ENCODE measurements at places on chromosomes 4 and X.

GRCh38 chrX:153627675-153628111 lies 19.3 kb upstream of the DUSP9 start:
- DNase-seq = no peak

DNA sequence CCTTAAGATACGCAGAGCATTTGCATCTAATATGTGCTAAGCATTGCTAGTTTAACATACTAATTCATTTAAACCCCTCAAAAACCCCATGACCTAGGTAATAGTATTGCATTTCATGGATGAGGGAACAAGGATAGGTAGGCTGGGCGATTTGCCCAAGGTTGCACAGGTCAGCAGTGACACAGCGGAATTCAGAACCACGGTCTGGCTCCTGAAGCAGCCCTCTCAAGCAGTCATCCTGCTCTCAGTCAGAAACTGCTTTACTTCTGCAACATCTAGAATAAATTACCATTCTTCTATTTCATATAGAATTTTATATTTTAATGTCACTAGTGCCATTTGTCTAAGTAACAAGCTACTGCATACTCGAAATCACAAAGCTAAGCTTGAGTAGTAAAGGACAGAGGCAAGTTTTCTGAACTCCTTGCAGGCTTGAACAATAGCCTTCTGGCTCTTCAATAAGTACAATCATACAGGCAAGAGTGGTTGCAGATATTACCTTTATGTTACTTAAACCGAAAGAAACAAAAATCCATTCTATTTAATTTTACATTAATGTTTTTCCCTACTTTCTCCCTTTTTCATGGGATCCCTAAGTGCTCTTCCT lies 555 bp upstream of the SPP1 start:
- DNase-seq = no peak

- DNase-seq = no peak
Measured at GRCh38 chr4:99413140-99413539, 22.0 kb downstream of the ADH7 start.

DNA sequence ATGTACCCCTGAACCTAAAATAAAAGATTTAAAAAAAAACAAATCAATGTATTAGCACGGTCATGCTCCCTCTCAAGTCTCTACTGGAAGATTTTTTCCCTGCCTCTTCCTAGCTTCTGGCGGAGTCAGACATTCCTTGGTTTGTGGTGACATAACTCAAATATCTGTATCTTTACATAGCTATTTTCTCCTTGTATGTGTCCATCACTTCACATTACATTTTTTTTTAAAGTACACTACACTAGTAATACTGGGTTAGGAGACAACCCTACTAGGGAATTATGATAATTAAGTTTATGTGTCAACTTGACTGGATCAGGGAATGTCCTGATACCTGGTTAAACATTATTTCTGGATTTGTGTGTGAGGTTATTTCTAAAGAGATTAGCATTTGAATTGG lies 1197.9 kb downstream of the TECRL start:
- DNase-seq = peak; percentile 14

GRCh38 chrX:128106630-128107029 lies 54.4 kb upstream of the ACTRT1 start:
- DNase-seq = no peak

DNA sequence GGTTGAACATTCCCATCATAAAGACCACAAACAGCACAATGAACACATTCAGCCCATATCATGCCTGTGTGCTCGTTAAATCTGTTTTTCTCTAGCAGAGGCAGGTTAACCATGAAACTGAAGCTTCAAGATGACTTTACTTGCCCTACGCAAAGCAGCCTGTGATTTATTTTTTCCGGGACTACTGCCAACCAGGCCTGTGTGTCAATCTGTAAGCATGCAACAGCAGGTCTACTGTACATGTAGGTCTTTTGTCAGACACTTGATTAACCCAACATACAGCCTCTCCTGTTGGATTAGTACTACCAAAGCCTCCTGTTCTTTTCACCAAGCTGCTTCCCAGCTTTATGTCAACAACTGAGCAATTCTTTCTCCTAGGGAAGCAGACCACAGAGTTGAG lies 85.5 kb upstream of the ACSL1 start:
- peak; percentile 47 for DNase-seq

GRCh38 chr4:123598331-123598730 lies 201.7 kb downstream of the SPRY1 start:
- DNase-seq = no peak

DNA sequence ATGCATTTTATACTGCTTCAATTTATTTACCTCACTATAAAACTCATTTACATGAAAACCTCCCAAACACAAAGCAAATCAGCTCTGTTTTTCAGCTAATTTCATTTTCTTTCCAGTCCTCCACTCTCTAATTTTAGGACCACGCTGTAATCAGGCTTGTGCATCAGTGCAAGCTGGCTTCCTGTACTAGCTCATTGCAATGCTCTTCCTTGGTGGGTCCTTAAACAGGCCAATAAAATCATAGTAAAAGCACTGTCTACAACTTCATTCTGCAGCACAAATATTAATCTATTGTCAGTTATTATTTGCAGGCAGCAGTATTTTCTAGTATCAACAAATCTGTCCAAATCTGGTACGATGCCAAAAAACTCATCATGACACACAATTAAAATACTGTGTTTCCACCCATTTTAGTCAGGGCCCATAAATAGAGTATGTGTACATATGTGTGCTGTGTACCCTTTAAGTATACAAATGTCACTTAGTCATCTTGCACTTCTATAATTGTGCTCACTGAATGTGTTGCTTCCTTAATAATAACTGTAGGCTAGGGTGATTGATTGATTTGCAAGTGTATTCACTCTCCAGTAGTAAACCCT lies 178.2 kb upstream of the HCCS start:
- DNase-seq = no peak

GRCh38 chr4:78644063-78644691 lies 92.6 kb downstream of the ANXA3 start:
- no peak for DNase-seq

DNA sequence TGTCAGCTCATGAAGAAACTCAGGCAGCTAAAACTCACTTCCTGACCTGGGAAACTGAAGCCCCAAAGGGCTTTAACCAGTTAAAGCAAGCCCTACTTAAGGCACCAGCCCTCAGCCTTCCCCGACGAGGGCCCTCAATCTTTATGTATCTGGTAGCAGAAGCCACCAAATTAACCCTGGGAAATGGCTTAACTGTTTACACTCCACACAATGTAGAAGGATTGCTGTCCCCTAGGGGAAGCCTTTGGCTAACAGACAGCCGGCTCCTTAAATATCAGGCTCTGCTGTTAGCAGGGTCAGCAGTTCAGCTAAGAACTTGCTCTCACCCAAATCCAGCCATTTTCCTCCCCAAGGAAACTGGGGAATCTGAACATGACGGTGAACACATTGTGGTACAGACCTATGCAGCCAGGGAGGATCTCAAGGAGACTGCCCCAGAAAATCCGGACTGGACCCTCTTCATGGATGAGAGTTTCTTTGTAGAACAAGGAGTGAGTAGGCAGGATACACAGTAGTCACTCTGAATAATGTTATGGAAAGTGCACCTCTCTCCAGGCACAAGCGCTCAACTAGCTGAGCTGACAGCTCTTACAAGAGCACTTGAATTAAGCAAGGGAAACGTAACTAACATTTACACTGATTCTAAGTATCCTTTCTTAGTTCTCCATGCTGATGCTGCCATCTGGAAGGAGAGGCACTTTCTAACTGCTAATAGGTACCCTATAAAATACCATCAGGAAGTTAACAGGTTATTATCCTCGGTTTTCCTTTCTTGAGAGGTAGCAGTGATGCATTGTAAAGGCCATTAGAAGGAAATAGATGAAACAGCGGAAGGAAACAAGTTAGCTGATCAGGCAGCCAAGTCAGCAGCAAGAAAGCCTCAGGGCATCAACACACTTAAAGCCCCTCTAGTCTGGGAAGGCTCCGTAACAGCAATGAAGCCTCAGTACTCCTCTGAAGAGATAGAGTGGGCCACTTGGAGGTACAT lies 9.6 kb upstream of the NAF1 start:
- no peak for DNase-seq

DNA sequence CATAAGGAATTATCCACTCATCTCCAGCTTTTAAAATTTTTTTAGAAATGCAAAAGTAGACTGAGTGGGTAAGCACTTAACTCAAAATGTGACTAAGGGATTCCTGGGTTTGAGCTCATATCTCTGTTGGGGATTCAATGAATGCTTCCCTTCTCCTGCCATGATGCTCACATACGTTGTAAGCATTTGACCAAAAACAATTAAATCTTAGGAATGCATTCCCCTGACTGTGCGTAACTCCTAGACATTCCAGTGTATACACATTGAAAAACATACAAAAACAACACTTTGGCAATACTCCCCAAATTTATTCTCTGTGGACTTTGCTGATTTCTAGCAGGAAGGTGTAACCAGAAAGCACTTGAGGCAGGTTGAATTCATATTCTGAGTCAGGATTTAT lies 29.8 kb downstream of the SPANXA2 start:
- no peak for DNase-seq

GRCh38 chrX:133068461-133068860 lies 28.4 kb downstream of the USP26 start:
- DNase-seq = no peak

- no peak for DNase-seq
Measured at GRCh38 chrX:110491846-110492620, 133.4 kb downstream of the RTL9 start.

DNA sequence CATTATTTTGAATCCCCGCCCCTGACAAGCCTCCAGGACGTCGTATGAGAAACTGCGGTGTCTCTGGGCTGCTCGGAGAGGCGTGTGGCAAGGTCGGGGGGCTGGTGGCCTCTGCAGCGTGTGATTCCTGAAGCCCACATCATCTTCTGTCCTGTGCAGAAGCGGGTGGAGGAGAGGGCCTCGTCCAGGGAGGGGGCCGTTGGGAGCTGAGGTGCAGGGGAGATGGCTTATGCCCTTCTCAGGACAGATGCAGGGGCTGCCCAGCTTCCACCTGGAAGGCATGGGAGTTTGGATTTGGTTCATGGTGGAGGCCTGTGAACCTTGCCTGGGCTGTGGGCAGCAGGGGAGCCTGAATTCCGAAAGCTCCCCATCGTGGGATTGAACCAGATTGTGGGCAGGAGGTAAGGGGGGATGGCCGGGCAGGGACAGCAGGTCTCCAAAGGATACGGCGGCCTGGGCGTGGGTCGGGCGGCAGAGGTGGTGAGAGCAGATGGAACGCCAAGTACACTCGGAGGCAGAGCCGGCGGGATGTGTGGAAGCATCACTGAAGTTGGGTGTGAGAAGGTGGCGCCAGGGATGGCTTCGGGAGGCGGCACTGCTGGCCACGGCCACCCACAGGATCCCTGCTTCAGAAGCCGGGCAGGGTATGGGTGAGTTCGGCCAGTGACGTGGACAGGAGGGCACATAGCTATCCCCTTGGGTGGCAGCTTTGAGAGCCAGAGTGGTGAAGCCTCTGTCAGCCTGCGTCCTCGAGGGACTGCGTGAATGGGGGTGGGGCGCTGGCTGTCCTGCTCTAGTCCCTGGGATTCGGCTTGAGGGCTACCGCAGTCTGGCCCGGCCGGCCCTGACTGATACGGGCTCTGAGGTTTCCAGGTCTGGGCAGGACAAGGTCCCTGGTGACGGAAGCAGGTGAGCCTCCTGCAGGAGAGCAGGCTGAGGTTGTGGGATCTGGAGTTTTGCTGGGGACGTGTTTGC lies 76.3 kb upstream of the ADRA2C start:
- DNase-seq = no peak

GRCh38 chr4:39319676-39320075 lies 46.5 kb downstream of the RFC1 start:
- DNase-seq = peak; percentile 43

- DNase-seq = no peak
Measured at GRCh38 chr4:146178126-146178525, 2.6 kb downstream of the LSM6 start.

DNA sequence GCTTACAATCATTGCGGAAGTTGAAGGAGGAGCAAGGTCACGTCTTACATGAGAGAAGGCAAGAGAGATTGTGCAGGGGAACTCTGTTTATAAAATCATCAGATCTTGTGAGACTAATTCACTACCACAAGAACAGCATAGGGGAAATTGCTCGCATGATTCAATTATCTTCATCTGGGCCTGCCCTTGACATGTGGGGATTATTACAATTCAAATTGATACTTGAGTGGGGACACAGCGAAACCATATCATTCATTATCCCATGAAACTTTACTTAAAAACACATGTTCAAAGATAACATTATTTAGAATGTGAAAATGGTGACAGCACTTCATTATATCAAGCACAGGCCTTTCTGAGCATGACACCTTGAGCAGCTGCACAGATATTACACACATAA lies 1087.8 kb downstream of the C4orf33 start:
- no peak for DNase-seq

GRCh38 chrX:7941390-7942042 lies 14.3 kb upstream of the PNPLA4 start:
- no peak for DNase-seq

DNA sequence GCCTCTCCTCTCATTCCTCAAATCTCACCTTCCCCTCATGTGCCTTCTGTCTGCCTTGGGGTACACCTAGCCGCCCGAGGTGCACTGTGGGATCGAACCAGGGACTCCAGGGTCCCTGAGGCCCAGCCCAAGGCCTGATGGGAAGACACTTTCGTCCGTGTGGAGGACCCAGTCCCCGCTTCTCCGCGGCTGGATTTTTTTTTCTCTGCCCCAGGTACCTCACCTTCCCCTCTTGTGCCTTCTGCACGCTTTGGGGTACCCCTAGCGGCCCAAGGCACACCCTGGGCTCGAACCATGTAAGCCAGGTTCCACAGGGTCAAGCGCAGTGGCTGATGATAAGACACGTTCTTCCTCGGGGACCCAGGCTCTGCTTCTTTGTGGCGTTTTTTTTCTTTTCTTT lies 530.7 kb downstream of the CWH43 start:
- no peak for DNase-seq

DNA sequence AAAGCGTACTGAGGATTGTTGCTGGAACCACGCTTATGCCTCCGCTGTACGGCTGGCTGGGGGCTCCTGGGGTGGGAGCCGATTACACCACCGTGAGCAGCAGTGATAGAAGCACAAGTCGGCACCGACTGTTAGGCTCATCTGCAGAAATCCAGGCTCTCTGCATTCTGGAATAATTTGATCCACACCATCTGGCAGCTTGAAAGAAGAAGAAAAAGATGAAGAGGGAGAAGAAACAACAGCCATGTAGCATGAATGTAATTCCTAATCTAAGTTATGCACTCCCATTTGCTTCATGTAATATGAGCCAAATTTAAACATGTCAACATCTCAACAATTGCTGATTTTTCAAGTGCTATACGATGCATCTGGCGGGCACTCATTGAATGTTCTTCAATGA lies 84.6 kb upstream of the DHX15 start:
- no peak for DNase-seq

DNA sequence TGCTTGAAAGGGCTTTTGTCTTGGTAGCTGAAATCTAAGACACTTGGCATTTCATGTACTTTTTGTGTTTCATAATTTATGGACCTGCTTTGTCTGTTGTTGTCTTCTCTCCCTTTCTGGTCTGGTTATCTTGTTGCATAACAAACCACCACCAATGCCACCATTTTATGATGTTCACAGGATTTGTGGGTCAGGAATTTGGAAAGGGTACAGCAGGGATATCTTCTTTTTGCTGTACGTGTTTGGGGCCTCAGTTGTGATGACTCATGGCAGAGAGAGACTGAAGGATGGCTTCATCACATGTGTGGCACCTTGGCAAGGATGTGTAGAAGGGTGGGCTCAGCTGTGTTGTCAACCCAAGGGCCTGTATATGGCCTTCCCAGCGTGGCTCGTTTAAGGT lies 35.2 kb downstream of the KDM6A start:
- peak; percentile 48 for DNase-seq
